Kidney (tissue), 22 donors: ENCODE measurements at places on chromosomes 3 and 15. TPM values are rescaled to one million over a fixed set of nuclear protein-coding genes. Genes with fewer than 3 reads are reported as not detected.

Gene SLC51B
- total RNA-seq: 2.9 TPM

Gene SPATA12
- total RNA-seq: not detected

- H3K4me3 ChIP-seq: no peak overlapping the region
- no peak overlapping the region for H3K27ac ChIP-seq
- no peaks in the 10 kb centered on the region for H3K4me1 ChIP-seq
- H3K36me3 ChIP-seq: no peaks in the 10 kb centered on the region
- H3K27me3 ChIP-seq: no peaks in the 10 kb centered on the region
Observed at GRCh38 chr3:139201446-139202225, 142.2 kb upstream of the MRPS22 start.

DNA sequence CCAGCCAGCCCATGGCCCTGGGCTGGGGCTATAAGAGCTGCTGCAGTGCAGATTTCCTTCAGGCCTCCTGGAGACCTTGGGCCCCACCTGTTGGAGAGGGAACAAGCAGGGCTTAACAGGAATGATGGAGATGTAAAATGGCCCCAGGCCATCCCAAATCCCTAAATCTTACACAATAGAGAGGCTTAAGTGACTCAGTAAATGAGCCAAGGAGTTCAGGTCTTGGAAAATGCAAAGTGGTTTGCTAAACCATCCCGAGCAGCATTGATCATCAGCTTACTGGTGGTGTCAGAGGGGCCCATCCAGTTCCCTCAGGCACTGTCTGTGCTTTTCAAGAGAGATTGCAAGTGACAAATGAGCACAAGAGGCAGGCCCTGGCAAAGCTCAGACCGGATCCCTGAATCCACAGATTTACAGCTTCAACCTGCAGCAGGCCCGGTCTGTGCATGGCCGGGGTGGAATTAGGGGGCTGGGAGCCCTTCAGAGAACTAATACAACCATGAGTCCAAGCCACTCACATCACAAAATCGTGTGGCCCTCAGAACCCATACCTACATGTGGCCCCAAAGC, 325.4 kb downstream of the UACA start:
- DNase-seq: no peak
- H3K4me1 ChIP-seq: no peaks in the 10 kb centered on the region
- H3K27ac ChIP-seq: no peak overlapping the region
- H3K27me3 ChIP-seq: no peaks in the 10 kb centered on the region
- H3K36me3 ChIP-seq: no peaks in the 10 kb centered on the region

DNA sequence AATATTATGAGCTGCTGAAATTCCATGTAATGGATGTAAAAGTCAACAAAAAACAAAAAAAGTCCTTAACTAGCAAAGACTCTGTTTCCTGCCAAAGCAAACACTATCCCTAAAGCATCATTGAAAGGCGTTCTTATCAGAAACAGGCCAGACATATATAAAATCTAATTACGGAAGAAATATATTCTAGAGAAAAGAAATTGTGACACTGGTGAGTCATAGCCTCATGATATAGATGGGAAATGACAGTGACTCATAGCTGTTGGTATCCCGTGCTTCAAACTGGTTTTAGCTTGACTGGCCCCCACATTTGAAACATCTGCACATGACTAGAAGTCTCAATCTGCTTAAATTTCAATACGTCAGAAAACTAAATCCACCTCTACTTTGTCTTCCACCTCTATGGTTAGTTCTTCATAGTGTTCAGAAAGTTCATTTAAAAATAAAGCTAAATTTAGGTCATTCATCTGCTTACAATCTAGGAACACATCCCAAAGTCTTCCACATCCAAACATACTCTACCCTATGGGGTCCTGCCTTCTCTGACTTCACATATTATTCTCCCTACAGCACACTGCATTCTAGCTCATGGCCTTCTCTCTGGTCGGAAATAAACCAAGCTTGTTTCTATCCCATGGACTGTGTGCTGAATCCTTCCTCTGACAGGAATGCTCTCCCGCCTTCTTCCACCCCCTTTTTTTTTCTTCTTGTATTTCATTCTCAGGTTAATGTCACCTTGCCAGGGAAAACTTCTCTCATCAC, 456.3 kb upstream of the ARRDC4 start:
- DNase-seq: peak; percentile 17
- no peaks in the 10 kb centered on the region for H3K27me3 ChIP-seq
- H3K36me3 ChIP-seq: no peaks in the 10 kb centered on the region

GRCh38 chr3:98800401-98800800, 37.3 kb downstream of the ST3GAL6 start:
- no peak overlapping the region for H3K4me3 ChIP-seq
- no peaks in the 10 kb centered on the region for H3K27me3 ChIP-seq
- peaks cover 3% of the 10 kb centered on the region for H3K36me3 ChIP-seq
- peaks cover 10% of the 10 kb centered on the region for H3K4me1 ChIP-seq

DNA sequence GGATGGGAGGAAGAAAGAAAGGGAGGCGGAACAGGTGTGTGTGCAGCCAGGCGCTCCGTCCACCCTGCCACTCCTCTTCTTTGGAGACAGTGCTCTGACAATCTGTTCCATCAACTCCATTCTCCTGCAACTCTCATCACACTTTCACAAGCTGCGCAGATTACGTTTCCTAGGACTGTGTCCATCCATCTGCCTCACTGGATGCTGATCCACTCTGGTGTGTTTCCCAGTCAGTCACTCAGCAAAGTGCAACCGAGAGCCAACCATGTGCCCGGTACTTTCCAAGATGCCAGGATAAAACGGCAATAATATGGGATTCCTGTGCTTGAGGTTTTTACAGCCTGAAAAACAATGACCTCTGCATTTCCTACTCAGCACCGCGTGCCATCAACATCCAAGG, 59.6 kb downstream of the SLC12A8 start:
- no peaks in the 10 kb centered on the region for H3K36me3 ChIP-seq
- H3K27me3 ChIP-seq: no peaks in the 10 kb centered on the region
- H3K27ac ChIP-seq: no peak overlapping the region

DNA sequence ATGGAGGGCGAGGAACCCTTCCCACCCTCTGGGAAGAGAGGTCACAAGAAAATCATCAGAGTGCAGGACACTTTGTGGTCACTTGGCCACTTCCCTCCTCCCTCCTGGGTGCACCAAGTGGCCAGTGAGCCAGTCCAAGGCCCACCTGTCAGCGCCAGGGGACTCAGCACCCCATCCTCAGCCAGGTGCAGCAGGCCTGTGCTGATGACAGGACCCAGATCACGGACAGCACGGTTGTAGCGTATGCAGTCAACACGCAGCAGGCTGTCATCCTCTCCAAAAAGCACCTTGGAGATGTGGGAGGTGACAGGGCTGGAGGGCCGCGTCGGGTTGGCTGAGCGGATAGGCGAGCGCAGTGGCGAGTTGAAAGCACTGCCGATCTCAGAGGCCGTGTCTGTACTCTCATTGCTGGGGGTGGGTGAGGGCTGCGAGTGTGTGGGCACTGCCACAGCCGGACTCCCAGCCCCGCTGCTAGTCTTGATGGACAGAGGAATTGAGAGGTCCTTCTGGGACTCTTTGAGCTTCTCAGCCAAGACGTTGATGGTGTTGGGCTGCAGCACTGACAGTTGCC, 41.5 kb downstream of the SEMA3G start:
- DNase-seq: no peak
- H3K4me1 ChIP-seq: no peaks in the 10 kb centered on the region
- H3K36me3 ChIP-seq: peaks cover 47% of the 10 kb centered on the region
- H3K27me3 ChIP-seq: no peaks in the 10 kb centered on the region

Gene SLC12A1
- 201 TPM for total RNA-seq

Gene RBP2
- total RNA-seq: not detected

DNA sequence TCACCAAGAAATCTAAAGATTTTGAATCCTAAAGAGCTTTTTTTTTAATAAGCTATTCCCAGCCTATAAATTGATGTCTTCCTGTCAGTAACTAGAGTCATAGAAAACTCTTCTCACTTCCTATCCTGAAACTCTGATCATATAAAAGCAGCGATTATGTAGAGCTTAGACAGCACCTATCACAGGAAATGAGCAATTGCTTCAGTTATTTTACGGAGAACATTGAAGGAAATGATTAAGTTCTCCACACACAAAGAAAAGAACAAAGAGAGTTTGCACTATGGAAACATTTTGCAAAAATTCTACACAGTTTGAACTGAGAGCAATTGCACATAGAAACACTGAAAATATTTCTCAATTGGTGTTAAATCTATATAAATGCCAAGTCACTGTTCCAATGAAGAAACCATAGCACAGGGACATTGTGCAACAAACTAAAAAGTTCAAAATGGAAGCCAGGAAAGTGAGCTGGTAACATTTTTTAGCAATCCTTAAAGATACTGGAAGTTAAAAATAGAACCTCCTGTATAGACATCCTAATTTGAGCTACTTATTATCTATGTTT, 291.5 kb upstream of the ARHGEF26 start:
- H3K4me1 ChIP-seq: no peaks in the 10 kb centered on the region
- no peak for DNase-seq
- H3K27ac ChIP-seq: no peak overlapping the region
- no peak overlapping the region for H3K4me3 ChIP-seq
- no peaks in the 10 kb centered on the region for H3K36me3 ChIP-seq
- no peaks in the 10 kb centered on the region for H3K27me3 ChIP-seq

DNA sequence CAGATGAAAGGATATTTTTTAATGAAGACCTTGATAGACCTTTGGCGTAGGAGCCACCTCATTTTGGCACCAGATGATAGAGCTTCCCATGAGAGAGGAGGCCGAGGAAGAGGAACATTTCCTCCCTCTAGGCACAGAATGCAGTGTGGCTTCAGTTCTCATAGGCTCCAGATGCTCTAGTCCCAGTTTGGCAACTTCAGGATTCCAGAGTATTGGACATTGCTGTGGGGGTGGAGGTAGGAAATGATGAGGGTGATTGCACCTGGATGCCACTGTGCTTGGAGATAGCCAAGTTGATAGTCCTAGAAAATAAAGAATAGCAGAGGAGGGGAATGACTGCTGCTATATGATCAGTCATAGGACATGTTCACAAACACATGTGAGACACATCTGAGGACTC, 58.3 kb upstream of the KY start:
- H3K27me3 ChIP-seq: no peaks in the 10 kb centered on the region
- no peaks in the 10 kb centered on the region for H3K4me1 ChIP-seq
- no peak overlapping the region for H3K27ac ChIP-seq
- H3K4me3 ChIP-seq: no peak overlapping the region

Gene GPR62
- 0.09 TPM for total RNA-seq

DNA sequence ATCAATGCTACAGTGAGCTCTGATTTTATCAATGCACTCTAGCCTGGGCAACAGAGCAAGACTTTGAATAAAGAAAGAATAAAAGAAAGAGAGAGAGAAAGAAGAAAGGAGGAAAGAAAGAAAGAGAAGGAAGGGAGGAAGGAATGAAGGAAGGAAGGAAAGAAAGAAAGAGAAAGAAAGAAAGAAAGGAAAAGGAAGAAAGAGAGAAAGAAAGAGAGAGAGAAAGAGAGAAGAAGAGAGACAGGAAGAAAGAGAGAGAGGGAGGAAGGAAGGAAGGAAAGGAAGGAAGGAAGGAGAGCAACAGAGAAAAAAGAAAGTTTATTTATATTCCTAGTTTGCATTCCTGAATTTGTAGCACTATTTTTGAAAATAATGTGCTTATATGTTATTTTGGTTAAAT, 52.3 kb upstream of the ITGA11 start:
- peaks cover 7% of the 10 kb centered on the region for H3K4me1 ChIP-seq
- no peaks in the 10 kb centered on the region for H3K36me3 ChIP-seq
- H3K27me3 ChIP-seq: no peaks in the 10 kb centered on the region
- no peak overlapping the region for H3K4me3 ChIP-seq
- no peak overlapping the region for H3K27ac ChIP-seq

- H3K27me3 ChIP-seq: no peaks in the 10 kb centered on the region
- no peaks in the 10 kb centered on the region for H3K36me3 ChIP-seq
- no peak overlapping the region for H3K27ac ChIP-seq
- no peak for DNase-seq
- H3K4me3 ChIP-seq: no peak overlapping the region
Observed at GRCh38 chr3:28980631-28981030, 300.2 kb upstream of the RBMS3 start.

Gene FES
- 33.5 TPM for total RNA-seq

Gene DUOXA2
- not detected for total RNA-seq

DNA sequence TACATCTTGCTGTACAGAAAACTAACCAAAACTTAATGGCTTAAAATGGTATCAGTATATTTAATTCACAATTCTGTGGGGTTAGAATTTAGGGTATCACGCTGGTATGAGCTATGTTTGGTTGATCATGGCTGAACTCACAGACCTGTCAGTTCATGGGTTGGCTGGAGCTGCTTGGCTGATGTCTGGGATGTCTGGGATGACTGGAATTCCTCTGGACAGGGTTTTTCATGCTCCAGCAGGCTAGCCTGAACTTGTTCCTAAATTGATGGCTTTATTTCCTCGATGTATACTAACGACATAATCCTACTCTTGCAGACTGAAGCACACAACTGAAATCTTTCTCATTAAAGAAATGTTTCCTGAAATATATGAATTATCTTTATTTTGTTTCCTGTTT, 338.9 kb upstream of the GBE1 start:
- H3K36me3 ChIP-seq: no peaks in the 10 kb centered on the region
- no peaks in the 10 kb centered on the region for H3K27me3 ChIP-seq
- H3K4me3 ChIP-seq: no peak overlapping the region
- no peak for DNase-seq
- H3K27ac ChIP-seq: no peak overlapping the region
- H3K4me1 ChIP-seq: no peaks in the 10 kb centered on the region

Gene SEMA3F
- total RNA-seq: 39.9 TPM

DNA sequence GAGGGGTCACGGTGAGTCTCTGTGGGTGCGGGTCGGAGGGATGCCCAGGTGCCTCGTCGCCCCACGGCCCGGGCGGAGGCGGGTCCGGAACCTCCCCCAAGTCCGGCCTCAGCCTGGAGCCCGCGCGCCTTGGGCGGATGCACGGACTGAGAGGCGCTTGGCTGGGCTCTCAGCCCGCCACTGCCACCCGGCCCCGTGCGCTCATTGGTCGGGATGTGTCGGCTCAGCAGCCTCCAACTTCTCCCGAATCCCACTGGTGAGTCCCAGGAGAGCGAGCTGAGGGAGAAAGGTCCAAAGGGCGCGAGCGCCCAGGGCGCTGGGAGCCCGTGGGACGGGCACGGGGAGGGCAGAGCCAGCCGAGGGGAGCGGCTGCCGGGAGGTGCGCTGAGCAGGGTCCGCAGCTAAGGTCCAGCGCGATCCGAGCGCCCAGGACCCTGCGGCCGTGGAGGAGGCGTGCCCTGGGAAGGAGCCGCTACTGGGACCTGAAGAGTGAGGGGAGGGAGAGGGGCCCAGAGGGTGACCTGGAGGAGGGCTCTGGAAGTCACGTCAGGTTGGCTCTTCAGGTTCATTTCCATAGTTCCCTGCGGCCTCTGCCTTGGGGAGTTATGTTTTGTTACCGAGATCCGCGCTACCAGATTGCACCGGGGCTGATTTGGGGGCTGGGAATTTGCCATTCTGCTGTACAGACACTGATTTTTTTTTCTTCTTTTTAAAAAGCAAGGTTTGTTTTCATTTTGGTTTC, at the start of gene MME:
Gene MME (plus strand): TSS at position 574 of the 742 bp plus-strand sequence. CDS start 3,849 bp downstream, outside the sequence.
- peak within 1 kb of the TSS; percentile 51 for H3K27ac ChIP-seq
- H3K36me3 ChIP-seq: peaks cover 2% of the 10 kb centered on the region
- no peaks in the 10 kb centered on the region for H3K4me1 ChIP-seq
- peak; percentile 79 for DNase-seq
- H3K4me3 ChIP-seq: peak within 1 kb of the TSS; percentile 71
- H3K27me3 ChIP-seq: no peaks in the 10 kb centered on the region

- no peak overlapping the region for H3K4me3 ChIP-seq
- peaks cover 9% of the 10 kb centered on the region for H3K4me1 ChIP-seq
- no peak overlapping the region for H3K27ac ChIP-seq
- no peak for DNase-seq
- no peaks in the 10 kb centered on the region for H3K36me3 ChIP-seq
Observed at GRCh38 chr3:197592361-197593045, 36.7 kb upstream of the BDH1 start.
